Left ventricle myocardium superior (tissue), 1 donor: ENCODE measurements at places on chromosomes 5 and 9. TPM values are rescaled to one million over a fixed set of nuclear protein-coding genes. Genes with fewer than 3 reads are reported as not detected.

THG1L gene
- 5.3 TPM for total RNA-seq

ADAMTSL2 gene
- total RNA-seq, result 5.1 TPM

KCNMB1 gene
- total RNA-seq, result 0.47 TPM

PCSK1 gene
- 0.17 TPM for total RNA-seq

CXCL14 gene
- total RNA-seq, result 1.3 TPM
